ENCODE measurements at places on chromosomes 1 and 21. TPM values are rescaled to one million over a fixed set of nuclear protein-coding genes. Genes with fewer than 3 reads are reported as not detected.
A peak's percentile ranks its signal among the peaks of the same experiment; 100 is the strongest.

GRCh38 chr1:113282008-113282892, 108.1 kb upstream of the MAGI3 start:
- no peak overlapping the region for H3K4me3 ChIP-seq
- H3K4me1 ChIP-seq = no peaks in the 10 kb centered on the region
- H3K36me3 ChIP-seq = no peaks in the 10 kb centered on the region
- H3K27ac ChIP-seq = no peak overlapping the region

- H3K27me3 ChIP-seq = no peaks in the 10 kb centered on the region
- peak; percentile 26 for DNase-seq
- no peak overlapping the region for H3K4me3 ChIP-seq
- no peaks in the 10 kb centered on the region for H3K36me3 ChIP-seq
- no peaks in the 10 kb centered on the region for H3K4me1 ChIP-seq
Observed at GRCh38 chr1:116498789-116499628, 71.8 kb downstream of the CD58 start.

DNA sequence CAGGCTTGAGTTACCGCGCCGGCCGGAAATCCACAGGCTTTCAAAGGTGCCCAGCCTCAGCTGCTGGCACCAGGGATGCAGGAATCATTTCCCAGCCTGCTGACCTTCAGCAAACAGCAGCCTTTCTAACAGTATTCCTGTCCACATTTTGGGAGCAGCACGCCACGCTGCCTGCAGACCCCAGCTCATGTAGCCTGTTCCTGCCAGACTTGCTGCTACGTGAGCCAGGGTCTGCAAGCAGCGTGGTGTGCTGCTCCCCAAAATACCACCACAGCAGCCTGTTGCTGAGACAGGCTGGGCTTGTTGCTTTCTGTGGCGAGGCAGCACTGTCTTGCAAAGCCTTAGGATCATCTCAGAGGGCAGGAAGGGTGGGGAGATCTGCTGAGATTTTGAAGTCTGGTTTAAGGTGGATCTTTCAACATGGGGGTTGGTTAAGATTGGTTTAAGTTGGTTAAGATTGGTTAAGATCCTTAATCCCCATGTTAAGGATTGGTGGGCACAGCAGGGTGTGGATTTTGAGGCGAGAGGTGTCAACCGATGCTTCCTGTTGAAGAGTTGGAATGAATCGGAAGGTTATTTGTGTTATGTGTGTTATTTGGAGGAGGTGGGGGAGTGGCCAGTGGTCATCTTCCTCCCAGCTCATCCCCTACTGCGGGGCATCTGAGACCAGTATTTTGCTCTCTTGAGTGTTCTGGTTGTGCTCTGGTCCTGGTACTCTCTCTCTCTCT, 12.9 kb downstream of the FAAH start:
- no peak overlapping the region for H3K27ac ChIP-seq
- H3K27me3 ChIP-seq = no peaks in the 10 kb centered on the region
- no peak for DNase-seq
- H3K36me3 ChIP-seq = no peaks in the 10 kb centered on the region

DNA sequence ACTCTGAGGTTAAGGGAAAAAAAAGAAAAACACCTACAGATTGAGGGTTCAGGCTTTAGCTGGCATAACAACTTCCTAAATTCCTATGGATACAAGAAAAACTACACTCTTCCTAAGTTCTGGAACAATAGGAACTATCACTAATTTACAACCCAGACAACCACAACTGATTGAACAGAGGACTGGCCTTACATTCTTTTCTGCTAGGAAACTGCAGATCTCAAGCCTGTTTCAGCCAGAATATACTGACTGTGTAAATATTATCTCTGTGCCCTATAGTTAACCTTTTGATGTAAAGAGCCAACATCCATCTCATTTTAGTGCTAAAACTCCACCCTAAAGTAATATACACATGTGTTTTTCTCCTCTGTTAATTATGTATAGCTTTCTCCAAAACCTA, 1186.5 kb upstream of the TMPRSS15 start:
- H3K4me3 ChIP-seq = no peak overlapping the region
- H3K36me3 ChIP-seq = no peaks in the 10 kb centered on the region
- no peak for DNase-seq
- no peaks in the 10 kb centered on the region for H3K27me3 ChIP-seq
- no peak overlapping the region for H3K27ac ChIP-seq
- no peaks in the 10 kb centered on the region for H3K4me1 ChIP-seq

DNA sequence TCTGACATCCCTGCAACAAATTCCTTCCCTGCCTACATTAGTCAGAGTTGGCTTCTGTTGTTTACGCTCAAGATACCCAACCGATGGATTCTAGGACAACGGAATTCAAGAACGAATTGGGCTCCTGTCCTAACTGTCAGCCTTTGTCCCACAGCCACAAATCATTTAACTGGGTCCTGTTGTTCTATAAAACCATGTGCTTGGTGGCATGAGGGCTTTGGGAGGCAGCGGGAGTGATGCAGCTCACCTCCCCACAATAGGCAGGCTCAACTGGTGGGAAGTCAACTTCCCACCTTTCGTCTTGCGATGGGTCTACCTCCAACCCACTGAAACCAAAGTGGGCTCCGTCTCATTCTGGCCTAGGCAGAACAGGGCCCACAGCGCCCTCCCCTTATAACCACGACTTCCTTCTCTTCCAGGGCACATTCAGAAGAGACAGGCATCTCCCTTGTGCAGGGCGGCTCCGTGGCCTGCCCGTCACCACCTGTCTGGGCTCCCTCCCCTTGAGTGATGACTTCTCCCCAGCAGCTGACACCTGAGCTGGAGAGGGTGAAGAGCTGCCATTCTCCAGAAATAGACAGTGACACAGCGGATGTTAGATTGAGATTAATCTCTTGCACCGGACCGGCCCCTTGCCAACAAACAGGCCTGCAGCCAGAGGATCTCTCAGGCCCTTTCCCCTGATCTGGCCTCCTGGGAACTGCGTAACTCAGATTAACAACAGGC, 26.5 kb downstream of the LRRC38 start:
- no peak overlapping the region for H3K4me3 ChIP-seq
- no peaks in the 10 kb centered on the region for H3K36me3 ChIP-seq
- no peak overlapping the region for H3K27ac ChIP-seq

- H3K4me1 ChIP-seq = no peaks in the 10 kb centered on the region
- H3K36me3 ChIP-seq = no peaks in the 10 kb centered on the region
- H3K27ac ChIP-seq = no peak overlapping the region
- no peaks in the 10 kb centered on the region for H3K27me3 ChIP-seq
- no peak overlapping the region for H3K4me3 ChIP-seq
- no peak for DNase-seq
Observed at GRCh38 chr1:231929311-231929710, 302.7 kb downstream of the DISC1 start.

SERTAD4 gene
- 7.4 TPM for total RNA-seq

Data from uterus (tissue), 4 donors.